CD4-positive, alpha-beta T cell treated with Interferon gamma for 1 hour (primary cell): ENCODE measurements at places on chromosomes 16 and 17.

DNA sequence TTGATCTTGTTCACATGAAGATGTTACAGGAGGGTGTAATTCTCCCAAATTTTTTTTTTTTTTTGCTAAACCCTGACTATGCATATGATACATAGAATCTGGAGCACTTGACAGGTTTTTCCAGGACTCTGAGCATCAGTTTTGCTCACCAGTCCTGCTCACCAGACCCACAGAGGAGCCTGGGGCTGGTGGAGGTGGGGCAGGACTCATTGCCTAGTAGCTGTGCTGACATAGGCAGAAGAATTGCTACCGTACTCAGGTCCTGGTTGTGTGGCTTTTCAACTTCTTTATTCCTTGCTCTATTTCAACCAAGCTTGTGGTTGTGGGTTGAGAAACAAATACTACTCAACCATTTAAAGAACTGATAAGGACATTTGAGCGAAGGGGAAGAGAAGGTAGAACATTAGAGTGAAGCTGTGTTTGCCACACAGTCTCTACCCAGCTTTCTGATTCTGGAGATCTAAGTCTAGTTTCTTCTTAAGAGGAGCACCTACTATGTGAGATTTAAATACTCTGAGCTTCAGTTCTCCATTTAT, 212.4 kb downstream of the UTP18 start:
- no peak for DNase-seq

DNA sequence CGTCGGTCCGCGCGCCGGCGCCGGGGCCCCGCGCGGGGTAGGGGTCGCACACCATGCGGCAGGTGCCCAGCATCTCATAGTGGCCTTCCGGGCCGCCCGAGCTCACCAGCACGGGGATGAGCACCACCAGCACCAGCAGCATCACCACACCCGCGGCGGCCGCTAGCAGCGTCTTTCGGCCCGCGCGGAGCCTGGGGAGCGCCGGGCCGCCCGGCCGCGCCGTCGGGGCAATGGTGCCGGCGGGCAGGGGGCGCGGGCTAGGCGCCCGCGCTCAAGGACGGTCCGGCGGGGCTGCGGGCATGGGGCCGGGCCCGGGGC, 237 bp downstream of the C1QL1 start:
- no peak for DNase-seq

DNA sequence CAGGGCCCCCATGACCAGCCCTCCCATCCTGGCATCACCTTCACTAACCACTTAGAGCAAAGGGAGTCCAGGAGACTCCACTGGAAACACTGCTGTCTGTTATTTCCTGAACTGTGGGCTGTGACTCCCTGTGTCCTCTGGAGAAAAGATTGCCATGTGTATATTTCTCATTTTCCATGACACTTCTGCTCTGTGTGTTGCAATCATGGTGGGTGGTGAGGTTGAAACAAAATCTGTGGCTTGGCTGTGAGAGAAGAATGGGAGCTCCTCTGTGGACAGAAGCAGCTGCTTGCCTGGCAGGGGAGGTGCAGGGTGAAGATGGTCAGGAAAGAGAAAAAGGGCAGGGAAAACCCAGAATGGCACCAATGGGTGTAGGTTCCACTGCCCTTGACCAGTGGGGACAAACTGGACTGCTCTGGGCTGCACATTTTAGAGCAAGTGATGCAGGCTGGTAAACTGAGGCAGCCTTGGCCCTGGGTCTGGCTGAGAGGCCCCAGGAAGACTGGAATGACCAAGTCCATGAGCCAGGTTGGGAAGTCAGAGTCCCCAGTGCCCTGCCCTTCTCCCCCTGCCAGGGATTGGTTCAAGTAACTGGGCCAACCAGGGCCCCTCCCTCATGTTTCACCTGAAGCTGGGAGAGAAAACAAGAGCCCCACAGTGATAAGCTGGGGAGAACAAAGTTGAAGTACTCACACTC, 314.3 kb downstream of the C16orf95 start:
- DNase-seq = no peak

DNA sequence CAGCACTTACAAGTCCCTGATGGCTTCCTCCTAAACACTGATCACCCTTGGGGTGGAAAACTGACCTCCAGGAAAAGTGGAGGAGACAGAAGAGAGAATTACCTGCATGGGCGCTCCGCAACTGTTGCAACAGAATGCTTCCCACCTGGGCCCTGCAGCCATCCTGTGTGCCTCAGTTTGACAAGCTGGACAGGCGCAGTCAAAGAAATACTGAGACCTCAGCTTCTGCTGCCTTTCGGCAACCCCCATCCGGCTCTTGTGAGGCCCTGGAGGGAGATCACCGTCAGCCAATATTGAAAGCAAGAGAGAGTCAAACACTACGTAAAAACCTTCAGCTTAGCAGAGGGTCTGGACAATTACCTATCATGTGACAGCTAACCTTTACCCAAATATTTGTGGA, 24.8 kb downstream of the SERPINF1 start:
- no peak for DNase-seq

- no peak for DNase-seq
Measured at GRCh38 chr16:79288066-79288465, 312.5 kb downstream of the MAF start.

DNA sequence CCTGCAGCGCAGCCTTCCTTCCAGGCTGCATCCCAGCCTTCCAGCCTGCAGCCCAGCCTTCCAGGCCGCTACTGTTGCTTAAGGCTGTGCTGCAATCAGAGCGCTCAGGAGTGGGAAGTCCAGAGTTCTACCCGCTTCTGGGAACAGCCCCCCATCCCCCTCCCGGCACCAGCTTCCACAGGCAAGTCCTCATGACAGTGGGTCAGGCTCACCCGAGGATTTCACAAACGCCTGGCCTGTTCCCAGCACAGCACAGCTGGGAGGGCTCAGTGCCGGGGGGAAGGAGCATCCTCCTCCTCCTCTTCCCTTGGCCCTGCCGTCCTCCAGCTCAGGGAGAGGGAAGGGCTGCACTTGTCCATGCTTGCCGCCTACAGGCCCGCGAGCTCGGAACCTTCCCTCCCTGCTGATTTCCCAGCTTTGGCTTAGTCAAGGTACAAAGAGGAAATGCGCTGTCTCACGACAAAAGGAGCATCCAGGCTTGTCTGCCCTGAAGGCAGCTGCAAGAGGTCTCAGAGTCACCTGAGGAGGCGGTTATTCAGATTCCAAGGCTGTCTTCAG, 8.3 kb downstream of the SOCS3 start:
- DNase-seq = no peak

GRCh38 chr17:59425085-59425931, 93.9 kb downstream of the YPEL2 start:
- DNase-seq = no peak

DNA sequence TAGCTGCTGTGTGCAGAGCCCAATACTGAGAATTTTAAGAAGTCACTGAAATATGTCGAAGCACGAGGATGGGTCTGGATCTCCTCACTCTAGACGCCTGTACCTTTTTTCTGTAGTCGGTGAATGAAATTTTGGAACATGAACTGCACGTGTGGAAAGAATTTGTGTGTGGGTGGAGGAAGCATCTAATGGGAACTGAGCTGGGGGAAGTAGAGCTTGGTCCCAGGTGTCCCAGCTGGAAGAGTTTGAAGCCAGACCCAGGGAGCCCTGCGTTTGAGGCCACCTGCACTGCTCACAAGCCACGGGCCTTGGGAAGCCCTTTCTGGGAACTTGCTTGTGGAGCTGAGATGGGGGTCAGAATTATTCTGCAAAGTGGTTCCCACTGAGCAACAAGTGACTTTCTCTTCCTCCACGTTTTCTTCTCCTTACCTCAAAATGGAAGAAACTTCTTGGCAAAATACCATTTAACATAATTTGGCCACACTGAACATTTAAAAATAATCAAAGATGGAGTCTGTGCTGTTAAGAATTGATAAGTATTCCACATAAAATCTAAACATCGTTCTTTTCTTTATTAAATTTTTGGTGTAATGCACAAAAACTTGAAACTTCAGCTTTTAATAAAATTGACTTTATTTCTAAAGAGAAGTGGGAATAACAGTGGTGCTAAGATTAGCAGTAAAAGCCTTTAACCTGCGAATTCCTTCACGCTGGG, 163.8 kb downstream of the PRKCA start:
- DNase-seq = no peak

DNA sequence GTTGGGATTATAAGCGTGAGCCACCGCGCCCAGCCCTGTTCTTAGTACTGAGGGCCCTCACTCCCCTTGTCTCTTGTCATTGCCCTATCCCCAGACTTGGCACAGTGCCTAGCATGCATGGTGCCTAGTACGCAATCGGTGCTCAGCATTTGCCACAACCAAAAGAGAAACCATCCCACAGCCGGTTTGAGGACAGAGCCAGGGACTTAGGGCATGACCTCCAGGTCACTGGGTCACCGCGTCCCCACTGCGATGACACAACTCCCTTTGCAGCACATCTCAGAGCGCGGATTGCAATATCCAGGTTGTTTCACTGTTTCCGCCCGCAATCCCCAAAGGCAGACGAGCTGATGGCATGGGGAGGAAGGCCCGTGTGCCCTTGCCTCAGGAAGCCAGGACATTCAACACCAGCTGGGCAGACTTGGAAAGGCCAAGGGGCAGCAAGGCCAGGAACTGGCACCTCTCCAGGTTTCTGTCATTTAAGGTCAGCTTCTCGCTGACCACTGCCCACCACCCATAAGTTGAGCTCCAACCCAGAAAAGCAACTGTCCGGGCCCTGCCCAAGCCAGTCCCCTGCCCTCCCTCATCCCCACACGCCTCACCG, 274.5 kb downstream of the MRTFB start:
- DNase-seq = peak; percentile 9
